ENCODE measurements at places on chromosomes 5 and 9. TPM values are rescaled to one million over a fixed set of nuclear protein-coding genes. Genes with fewer than 3 reads are reported as not detected.

Gene UNC13B
- total RNA-seq, result 37.0 TPM

Gene RELL2
- total RNA-seq, result 17.0 TPM

Gene TAF11L2
- total RNA-seq, result not detected

Gene SYK
- total RNA-seq, result 51.1 TPM

Gene PCDHGA8
- 8.2 TPM for total RNA-seq

Gene FCN1
- total RNA-seq, result not detected

Gene TLR4
- total RNA-seq, result 3.7 TPM

Gene FOXD4L3
- not detected for total RNA-seq

DNA sequence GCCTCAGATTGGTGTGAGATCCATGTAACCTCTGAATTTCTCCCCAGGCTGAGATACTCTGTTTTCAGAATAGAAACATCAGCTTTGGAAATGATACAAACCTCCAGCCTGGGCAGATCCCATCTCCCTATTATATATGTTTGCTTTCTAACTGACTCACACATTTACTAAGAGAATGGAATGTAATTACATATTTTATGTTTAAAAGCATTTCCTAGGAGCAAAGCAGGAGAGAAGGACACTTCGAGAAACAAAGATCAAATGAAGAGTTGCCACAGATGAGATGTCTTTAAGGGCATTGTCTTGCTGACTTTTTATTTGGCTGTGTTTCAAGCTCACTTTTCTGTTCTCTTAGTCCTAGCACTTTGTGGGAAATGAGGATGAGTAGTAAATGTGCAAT is 96.3 kb downstream of the CDH18 start:
- DNase-seq, result no peak

DNA sequence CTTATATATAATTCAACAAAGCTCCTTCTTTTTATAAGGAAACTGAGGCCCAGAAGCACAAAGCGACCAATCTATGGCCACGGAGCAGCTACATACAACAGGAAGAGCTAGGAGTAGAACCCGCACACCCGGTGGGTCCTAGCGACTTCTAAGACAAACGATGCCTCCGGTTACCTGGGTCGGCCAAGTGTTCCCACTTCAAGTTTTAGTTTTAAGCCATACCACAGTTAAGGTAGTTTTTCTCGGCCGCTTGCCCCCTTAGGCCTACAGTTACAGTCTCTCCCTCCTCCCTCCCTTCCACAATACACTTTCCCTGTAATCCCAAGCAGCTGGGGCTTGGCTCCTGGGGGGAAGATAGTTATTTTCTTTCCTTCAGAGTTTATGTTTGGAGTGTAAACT is 533 bp downstream of the SREK1IP1 start:
- DNase-seq, result peak; percentile 58

DNA sequence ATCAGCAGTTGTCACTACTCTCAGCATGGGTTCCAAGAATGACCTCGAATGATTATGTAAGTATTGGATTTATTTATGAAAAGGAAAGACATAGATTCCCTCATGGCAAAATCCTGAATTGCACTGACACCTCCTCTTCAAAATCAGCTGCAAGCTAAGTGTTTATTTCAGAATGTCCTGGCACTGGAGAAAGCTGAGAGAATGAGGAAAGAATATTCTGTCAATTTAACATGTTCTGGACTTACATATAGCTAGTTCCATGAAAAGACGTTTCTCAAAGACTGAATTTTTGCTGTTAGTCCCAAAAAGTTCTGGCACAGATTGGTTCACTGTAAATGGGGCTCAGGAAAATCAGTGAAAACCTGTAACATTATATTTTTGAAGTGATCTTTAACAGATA is 120.3 kb downstream of the NREP start:
- DNase-seq, result no peak

DNA sequence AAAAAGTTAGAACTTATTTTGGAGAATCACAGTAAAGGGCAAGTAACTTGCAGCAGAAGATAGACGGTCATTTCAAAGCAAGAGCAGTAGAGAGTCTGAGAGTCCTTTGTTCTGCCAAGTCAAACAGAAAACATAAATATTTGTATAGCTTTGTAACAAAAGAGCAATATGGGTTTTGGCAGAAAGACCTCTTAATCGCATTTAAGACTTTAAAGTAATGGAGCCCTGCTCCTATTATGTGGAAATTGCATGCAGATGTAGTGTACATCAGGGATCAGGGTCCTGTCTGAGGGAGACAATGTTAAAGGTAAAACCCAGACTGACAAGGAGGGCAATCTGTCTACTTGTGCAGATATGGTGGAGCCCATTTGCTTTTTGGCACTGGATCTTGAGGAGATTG is 87.2 kb downstream of the PGM5 start:
- no peak for DNase-seq

GRCh38 chr5:60084226-60084625 is 190.7 kb upstream of the PDE4D start:
- no peak for DNase-seq

- DNase-seq, result no peak
Observed at GRCh38 chr5:89399548-89399947, 516.6 kb upstream of the MEF2C start.

DNA sequence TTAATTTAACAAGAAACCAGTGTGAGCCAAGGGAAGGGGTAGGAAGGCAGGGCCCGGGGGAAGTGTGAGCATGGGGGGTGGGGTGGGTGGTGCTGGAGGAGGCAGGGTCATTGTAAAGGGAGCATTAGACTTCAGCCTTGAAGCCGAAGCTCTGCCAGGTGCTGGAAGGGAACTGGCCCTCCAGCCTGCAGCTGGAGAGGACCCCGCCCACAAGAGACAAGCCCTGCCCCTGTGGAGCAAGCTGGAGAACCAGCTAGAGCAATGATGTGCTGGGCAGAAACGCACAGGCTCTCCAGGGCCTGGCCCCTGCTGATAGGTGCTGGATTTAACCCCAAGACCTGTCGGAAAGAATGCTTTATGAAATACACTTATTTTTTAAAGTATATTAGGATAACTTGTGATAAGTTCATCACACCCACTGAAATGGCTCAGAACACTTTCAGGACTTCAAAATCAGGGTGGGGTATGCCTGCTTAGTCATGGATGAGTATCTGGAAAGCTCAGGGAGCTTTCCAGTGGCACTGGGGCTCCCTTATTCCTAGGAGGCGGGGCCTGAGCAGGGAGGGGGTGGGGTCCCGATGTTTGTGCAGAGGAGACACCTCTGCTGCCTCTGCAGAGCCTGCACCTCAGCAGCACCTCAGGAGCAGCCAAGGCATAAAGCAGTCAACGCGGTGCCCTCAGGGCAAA is 27.1 kb downstream of the UBE2QL1 start:
- DNase-seq, result peak; percentile 13

GRCh38 chr5:88940713-88941112 is 57.7 kb upstream of the MEF2C start:
- no peak for DNase-seq

DNA sequence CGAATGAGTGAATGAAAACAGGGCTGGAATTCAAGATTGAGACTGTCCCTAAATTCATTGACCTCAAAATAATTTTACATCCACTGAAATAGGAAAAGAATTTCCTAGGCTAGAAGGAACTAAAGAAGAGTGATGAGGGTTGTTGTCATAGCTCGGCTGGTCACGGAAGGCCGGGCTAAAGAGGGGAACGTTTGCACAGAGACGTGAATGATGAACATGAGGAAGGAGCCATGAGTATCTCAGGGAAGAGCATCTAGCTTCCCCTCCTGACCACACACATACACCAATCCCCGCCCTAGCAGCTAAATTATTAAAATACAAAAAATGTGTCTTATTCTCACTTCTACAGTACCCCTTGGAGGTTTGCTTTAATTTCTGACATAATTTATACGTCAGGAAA is 124.4 kb upstream of the ABCA1 start:
- DNase-seq, result no peak

GRCh38 chr9:112212926-112213325 is 37.8 kb upstream of the SUSD1 start:
- no peak for DNase-seq

- DNase-seq, result no peak
Observed at GRCh38 chr5:4019841-4020240, 424.2 kb downstream of the IRX1 start.

All from testis (tissue), 5 donors.